Hematopoietic multipotent progenitor cell treated with erythropoietin and hydrocortisone succinate and interleukin-3 and kit ligand, for 8 days (in vitro differentiated cells): ENCODE measurements at places on chromosomes 6 and 20.

DNA sequence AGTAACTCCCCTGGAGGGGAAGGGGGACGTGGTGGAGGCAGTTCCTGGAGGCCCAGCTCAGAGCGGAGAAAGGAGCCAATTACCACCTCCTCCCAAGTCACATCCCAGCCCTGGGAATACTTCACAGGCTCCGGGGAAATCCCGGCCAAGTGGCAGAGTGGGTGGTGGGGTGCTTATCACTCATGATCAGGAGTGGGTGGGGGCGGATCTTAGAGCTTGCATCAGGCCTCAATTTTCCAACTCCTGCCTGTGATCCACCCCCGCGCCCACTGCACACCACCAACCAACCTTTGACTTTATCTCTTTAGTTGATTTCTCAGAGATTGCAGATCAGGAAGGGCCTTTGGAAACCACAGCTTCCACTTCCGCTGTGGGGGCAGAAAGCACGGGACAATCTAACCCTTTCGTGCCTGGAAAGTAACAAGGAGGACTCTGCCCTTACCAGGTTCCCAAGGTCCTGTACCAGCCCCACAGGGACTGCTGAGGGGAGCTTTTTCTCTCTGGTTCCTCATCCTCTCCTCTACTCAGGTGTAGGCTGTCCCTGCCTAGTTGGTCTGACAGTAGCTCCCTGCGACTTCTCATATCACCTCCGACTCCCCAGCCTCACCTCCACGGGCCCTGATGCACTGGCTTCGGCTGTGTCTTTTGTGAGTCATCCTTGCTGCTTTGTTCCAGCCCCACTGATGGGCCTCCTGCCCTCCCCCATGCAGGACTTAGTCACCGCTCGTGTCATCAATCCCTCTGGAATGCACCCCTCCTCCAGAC, 24.9 kb upstream of the IER3 start:
- peak; percentile 51 for DNase-seq

- no peak for DNase-seq
These were observed 392.3 kb upstream of the CITED2 start for GRCh38 chr6:139766796-139767195.

- DNase-seq: no peak
These were observed 298.8 kb upstream of the MAP3K7 start for GRCh38 chr6:90885611-90886056.

DNA sequence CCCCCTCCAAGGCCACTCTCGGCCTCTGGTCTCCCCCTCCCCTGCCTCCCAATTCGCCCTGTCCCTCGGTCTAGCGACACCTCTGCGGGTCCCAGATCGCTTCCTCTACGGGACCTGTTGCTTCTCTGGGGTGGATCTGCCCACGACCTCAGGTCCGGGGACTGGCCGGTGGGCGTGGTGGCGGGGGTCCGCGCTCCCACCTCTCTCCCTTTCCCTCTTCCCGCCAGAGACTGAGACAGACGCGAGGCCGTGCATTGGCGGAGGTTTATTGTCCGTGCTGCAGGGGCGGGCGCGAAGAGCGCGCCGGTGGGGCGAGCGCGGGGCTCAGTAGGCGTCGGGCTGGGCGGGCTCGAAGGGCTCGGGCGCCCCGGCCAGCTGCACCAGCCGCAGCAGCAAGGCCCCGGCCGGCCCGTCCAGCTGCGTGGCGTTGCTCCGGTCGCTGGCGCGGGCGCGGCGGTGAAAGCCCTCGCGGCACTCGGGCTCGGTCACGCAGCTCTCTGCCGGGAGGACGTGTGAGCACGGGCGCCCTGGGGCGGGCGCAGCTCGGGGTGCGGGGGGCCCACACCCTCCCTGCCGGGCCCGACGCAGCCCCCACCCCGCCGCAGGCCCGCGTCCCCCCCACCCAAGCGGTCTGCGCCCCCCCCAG, 2.1 kb downstream of the AVP start:
- no peak for DNase-seq

DNA sequence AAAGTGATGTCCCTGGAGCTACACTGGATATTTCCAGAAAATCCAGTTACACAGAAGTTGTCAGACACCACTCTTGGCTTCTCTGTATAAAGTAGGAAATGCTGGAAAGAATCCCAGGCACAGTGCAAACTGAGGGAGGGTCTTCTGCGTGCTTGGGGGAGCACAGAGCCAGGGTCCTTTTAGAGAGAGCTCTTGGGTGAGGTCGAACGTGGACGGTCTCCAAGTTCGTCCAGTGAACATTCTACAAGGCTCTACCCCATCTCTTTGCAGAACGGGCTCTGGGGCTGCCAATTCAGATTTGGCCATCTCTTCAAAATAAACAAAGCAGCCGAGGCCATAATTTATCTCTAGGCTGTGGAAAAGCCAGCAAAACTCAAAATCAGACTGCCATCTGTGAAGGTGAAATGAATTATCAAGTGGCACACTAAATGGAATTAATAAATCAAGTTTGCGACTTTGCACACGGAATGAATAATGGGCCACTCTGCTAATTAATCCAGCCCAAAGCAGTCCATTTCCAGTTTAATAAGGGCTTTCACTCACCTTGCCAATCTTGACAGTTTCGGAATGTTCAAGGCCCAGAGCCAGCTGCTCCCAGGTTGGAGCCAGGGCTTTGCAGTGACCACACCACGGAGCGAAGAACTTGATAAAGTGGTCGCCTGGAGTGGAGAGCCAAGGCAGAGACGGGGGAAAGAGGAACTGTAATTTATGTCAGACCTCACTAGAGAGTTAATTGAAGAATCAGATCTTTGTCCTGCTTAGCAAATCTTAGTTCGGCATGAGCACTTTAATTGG, 19.3 kb downstream of the TXNDC5 start:
- DNase-seq: no peak

DNA sequence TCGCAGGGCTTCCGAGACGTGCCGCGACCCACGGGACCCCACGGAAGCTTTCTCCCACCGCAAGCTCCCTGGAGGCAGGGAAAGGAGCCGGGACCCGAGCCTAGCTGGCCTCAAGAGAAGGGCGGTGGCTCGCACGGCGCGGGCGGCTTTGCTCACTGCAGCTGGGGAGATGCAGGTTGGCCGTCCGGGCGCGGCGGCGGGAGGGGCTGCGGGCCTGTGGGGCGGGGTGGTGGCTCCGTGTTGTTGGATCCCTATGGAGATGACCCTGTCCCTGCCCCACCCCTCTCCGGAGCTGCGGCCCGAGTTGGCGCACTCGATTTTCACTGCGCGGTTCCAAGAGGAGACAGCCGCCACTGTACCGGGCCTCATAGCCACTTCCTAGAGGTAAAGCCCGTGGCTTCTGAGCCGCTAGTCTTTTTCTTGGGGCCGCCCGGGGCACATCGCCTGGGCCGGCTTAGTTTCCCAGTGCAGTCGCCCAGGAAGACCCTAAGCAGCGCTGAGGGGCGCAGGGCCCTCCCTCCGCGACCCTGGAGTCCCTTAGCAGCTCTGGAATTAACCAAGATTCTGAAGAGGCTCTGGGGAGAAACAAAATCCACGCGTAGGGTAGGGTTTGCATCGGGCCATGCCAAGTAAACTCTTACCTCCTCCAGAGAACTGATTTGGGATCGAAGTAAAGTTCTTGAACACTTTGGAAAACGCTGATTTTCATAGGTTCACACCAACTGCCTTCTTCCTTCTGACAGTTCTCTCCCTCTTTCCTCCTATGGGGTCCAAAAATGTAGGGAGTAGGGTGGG, at the start of gene ECT2L:
ECT2L (plus strand) TSS at position 279 of the 795 bp plus-strand sequence. CDS start 17,188 bp downstream, outside the sequence.
- DNase-seq: no peak

DNA sequence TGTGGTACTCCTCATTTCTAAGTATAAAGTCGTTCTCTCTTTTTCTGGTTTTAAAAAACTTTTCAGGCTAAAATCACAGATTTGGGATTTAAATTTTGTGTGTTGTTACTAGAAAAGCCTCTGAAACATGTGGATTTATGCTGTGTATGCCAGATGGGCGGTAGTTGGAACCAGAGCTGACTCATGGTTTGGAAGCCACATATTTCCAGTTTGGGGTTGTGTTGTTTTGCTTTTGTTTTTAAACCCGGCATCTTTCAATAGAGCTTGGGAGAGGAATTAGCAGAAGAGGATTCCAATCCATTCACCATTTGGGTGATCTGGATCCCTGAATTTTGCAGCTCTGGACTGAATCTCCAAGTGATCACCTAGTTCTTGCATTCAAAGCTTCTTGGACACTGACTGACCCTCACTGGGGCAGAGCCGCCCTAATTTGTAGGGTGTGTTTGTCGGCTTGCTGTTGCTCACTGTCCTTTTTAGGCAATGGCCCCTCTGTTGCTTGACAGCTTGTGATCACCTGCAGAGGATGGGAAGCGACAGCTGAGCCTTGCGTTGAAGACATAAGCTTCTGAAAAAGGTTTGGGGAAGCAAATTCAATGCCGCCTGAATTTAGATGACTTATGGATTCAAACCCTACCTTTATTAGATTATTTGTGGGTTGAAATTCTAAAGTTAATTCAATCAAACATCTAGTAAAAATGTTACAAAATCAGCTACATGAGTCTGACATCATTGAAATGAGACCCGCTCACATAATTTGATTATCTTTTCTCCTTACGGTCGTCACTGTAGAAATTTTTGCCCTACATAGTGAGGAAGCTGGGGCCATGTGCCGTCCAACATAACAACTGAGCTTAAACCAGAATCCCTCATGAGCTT, 79.9 kb upstream of the CD83 start:
- no peak for DNase-seq

DNA sequence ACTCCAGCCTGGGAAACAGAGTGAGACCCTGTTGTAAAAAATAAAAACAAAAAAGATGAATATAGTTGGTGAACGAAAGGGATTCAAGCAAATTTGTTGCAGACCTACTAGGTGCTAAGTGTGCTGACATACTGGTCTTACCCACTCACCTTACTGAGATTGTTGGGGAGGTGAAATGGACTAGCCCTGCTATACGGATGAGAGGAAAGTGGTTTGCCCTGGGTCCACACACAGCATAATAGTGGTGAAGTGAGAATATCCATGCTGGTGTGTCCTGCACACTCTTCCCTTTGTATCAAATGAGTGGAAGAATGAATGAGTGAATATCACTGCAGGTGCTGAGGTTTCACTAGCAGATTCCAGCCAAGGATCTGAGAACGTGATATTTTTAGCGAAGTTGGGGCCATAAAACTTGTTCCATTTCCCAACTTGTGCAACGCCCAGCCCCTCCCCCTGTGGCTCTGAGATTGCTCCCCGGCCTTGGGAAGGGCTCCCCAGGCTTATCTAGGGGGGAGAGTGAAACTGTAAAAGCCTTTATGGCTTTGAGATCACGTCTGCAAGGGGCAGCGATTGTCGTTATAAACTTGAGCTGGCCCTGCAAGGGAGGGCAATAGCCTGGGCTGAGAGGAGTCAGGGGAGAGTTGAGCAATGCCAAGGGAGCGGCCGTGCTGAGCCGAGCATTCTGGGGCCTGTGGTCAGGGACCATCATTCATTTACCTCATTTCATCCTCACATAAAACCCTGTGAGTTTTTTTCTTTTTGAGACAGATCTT, 33.2 kb upstream of the TTPAL start:
- no peak for DNase-seq

- DNase-seq: no peak
These were observed 35.8 kb downstream of the NEDD9 start for GRCh38 chr6:11196511-11197174.

DNA sequence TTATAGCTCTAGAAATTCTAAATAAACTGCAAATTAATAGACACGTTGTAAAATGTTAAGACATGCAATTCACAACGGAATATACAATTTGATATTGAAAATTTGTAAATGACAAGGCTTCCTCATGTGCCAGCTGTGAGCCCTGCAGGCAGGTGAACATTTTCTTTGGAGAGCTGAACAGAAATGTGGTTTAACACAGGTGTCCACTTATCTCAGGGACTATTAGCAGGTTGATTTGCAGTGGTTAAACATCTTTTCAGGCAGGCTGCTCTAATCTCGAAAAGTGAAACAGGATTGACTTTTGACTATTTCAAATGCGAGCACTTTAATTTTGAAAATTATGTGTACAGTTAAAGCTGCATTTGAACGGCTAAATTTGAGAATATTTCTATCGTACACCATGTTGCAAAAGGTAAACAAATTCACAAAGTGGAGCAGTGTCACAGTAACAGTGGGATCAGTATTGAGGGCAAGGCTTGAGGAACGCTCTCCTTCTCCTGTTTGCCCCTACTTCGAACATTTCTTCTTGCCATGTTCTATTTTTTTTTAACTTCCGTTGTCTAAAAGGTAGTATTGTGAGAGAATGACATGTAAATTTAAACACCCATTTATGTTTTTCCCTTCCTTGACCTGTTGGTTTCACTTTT, 210.8 kb downstream of the CDKAL1 start:
- no peak for DNase-seq

- no peak for DNase-seq
These were observed 347.3 kb downstream of the THBS2 start for GRCh38 chr6:168906391-168906790.

- no peak for DNase-seq
These were observed 42.5 kb downstream of the LYRM2 start for GRCh38 chr6:89596056-89596455.

DNA sequence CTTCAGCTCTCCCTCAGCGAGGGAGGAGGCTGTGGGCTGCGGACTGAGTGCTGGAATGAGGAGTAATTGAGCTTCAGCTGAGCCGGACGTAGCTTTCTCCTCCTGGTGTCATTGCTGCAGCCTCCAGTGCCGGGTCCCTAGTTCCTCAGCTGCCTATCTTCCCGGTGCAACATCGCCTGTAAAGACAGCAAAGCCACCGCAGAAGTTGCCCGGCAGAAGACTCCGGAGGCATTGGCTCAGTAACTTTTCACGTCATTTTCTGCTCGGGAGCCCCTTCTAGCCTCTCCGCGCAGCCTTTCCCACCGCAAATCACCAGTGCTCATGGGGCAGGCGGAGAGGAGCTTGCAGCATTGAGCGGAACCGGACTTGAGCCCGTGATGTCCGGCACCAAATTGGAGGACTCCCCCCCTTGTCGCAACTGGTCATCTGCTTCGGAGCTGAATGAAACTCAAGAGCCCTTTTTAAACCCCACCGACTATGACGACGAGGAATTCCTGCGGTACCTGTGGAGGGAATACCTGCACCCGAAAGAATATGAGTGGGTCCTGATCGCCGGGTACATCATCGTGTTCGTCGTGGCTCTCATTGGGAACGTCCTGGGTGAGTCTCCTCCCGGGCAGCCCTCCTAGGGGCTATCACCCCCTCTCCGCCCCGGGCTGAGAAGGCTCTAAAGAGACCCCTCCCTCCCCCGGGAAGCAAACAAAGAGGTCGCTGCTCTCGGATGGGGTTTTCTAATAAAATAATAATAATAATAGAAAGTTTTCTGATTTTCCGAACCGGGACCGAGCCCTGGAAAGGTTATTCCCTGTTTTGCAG, at the start of gene HCRTR2:
HCRTR2 (plus strand) TSS at position 305 of the 816 bp plus-strand sequence; CDS start at position 378, 73 bp downstream.
- DNase-seq: no peak

DNA sequence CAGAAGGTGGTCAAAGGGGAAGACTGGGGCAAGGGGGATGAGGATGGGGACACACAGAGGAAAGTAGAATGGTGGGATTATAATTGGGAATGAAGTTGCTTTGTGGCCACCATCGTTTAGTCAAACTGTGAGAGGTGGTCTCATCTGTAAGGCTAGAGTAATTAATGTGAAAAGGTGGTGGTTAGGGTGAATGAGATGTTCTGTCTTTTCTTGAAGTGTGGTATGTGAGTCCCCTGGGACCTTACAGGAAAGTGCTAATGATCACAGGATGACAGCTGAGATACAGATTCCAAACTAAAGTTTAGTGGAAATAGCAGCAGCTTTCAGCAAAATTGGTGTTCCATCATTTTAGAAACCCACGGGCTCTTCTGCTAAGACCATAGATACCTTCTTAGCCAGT, 10.7 kb downstream of the ZFAND3 start:
- DNase-seq: no peak
